ENCODE measurements at places on chromosomes 4 and X.

DNA sequence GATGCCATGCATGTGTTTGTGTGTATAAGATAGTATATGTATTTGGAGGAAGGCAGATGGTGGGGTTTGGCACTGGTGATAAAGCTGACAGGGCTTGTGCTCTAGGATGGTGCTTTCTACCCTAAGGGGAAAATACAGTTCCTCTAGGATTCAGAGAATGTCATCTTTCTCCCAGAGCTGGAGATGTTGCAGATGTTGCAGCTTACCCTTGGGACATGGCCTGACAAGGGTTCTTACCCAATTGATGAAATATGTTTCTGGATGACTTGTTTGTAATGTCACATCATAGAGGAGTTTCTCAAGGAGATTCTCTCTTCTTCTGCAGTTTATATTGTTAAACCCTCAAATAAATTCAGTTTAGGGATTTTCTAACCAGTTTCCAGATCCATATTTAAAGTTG, 52.5 kb upstream of the PITX2 start:
- peaks cover 19% of the 10 kb centered on the region for H3K4me1 ChIP-seq
- no peak overlapping the region for H3K27ac ChIP-seq
- no peaks in the 10 kb centered on the region for H3K27me3 ChIP-seq
- no peak overlapping the region for H3K4me3 ChIP-seq
- no peak for DNase-seq

DNA sequence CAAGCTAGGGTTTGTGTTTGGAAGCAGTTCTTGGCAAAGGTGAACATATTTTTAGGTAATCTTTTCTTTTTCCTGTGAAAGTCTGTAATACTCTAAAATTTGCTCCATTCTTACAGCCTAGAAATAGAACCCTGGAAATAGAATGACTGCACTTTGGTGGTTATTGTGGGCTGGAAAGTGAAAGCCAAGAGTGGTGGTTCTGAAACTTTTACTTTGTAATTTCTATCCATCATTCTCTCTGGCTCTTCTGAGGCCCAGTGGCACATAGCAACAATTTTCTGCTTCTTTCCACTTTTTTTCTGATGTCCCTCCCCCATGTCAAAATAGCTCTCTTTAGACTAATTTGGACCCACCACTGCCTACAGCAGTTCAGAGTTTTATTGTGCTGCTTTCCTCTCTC, 300.4 kb upstream of the RPS6KA3 start:
- DNase-seq, result no peak
- H3K27ac ChIP-seq, result no peak overlapping the region
- H3K4me3 ChIP-seq, result no peak overlapping the region
- peaks cover 12% of the 10 kb centered on the region for H3K27me3 ChIP-seq

GRCh38 chr4:33722800-33723516, 2521.4 kb downstream of the ARAP2 start:
- DNase-seq, result peak; percentile 22
- H3K4me3 ChIP-seq, result no peak overlapping the region

DNA sequence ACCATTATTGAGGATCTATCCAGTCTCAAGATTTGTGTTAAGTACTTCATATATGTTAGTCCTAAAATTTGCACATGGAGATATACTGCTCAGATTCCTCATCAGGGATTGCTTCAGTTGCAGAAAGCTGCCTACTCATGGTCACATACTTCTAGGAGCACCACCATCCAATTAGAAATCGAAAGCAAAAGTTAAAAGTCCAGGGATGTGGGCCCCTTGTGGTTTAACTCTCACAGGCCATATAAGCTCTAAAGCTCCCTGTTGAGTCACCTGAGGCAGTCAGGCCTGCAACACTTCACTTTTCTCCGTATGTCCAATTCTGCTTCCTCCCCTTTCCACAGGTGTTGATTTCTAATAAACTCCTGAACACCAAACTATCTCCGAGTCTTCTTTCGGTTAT, 84.2 kb downstream of the CNOT6L start:
- no peak overlapping the region for H3K4me3 ChIP-seq
- peak; percentile 38 for DNase-seq
- no peak overlapping the region for H3K27ac ChIP-seq
- H3K4me1 ChIP-seq, result peaks cover 5% of the 10 kb centered on the region

GRCh38 chr4:87118826-87119225, 101.6 kb downstream of the KLHL8 start:
- no peak overlapping the region for H3K4me3 ChIP-seq
- no peaks in the 10 kb centered on the region for H3K27me3 ChIP-seq
- DNase-seq, result peak; percentile 28
- H3K27ac ChIP-seq, result no peak overlapping the region
- H3K36me3 ChIP-seq, result peaks cover 67% of the 10 kb centered on the region
- peaks cover 29% of the 10 kb centered on the region for H3K4me1 ChIP-seq

GRCh38 chr4:48565362-48566033, 75.4 kb downstream of the ZAR1 start:
- no peaks in the 10 kb centered on the region for H3K4me1 ChIP-seq
- H3K36me3 ChIP-seq, result peaks cover 51% of the 10 kb centered on the region
- H3K27me3 ChIP-seq, result no peaks in the 10 kb centered on the region

GRCh38 chrX:134240209-134240608, 3.2 kb downstream of the CCDC160 start:
- H3K27me3 ChIP-seq, result peaks cover 51% of the 10 kb centered on the region
- no peaks in the 10 kb centered on the region for H3K4me1 ChIP-seq
- no peak overlapping the region for H3K4me3 ChIP-seq
- no peak overlapping the region for H3K27ac ChIP-seq
- peaks cover 5% of the 10 kb centered on the region for H3K36me3 ChIP-seq

- peaks cover 4% of the 10 kb centered on the region for H3K4me1 ChIP-seq
- H3K4me3 ChIP-seq, result no peak overlapping the region
- H3K27ac ChIP-seq, result no peak overlapping the region
- no peaks in the 10 kb centered on the region for H3K27me3 ChIP-seq
- DNase-seq, result peak; percentile 6
These were observed 430.8 kb downstream of the ARHGAP24 start for GRCh38 chr4:85905761-85906160.

- peaks cover 18% of the 10 kb centered on the region for H3K4me1 ChIP-seq
- peak overlapping the region; percentile 3 for H3K27ac ChIP-seq
- DNase-seq, result no peak
- no peaks in the 10 kb centered on the region for H3K36me3 ChIP-seq
- no peak overlapping the region for H3K4me3 ChIP-seq
These were observed 215.1 kb upstream of the SFRP2 start for GRCh38 chr4:154004016-154004415.

- no peak overlapping the region for H3K27ac ChIP-seq
- no peaks in the 10 kb centered on the region for H3K27me3 ChIP-seq
- H3K4me3 ChIP-seq, result no peak overlapping the region
- H3K4me1 ChIP-seq, result no peaks in the 10 kb centered on the region
- DNase-seq, result peak; percentile 69
These were observed 5.1 kb upstream of the GABRQ start for GRCh38 chrX:152632445-152633097.

DNA sequence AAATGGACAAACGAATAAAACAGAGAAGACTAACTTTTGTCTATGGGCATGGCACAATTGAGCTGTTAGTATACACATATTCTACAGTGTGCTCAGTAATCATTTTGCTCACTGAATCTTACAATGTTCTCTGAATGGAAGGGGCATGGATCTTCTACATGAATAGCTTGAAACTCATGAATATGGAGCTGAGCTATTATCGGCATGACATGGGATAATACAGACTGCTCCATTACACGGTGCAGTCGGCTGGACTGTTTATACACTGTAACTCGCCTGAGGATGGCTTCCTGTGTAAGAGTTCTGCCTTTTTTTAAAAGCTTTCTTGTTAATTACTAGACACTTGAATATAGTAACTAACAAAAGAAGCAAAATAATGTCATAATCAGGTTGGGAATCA, 368.5 kb upstream of the MAD2L1 start:
- no peaks in the 10 kb centered on the region for H3K27me3 ChIP-seq
- peaks cover 2% of the 10 kb centered on the region for H3K4me1 ChIP-seq
- no peaks in the 10 kb centered on the region for H3K36me3 ChIP-seq

GRCh38 chrX:66018585-66019309, 21.1 kb downstream of the VSIG4 start:
- H3K27ac ChIP-seq, result no peak overlapping the region
- no peaks in the 10 kb centered on the region for H3K4me1 ChIP-seq
- DNase-seq, result no peak
- H3K27me3 ChIP-seq, result no peaks in the 10 kb centered on the region
- no peaks in the 10 kb centered on the region for H3K36me3 ChIP-seq
- no peak overlapping the region for H3K4me3 ChIP-seq

DNA sequence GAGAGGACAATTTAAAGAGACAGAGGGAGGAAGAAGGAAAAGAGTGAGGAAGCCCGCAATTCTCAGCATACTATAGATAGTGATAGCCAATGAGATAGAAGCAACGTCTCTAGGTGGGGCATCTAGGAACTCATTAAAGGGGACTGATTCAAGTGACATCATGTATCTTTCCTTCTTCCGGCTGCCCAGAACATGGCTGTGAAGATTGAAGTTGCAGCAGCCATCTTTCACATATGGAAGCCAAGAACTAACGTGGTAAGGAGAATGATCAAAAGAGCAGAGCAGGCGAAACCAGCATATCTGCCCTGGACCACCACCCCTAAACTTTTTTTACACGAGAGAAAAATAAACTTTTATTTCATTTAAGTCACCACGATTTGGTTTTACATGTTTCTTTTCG, 133.8 kb downstream of the DDX53 start:
- DNase-seq, result no peak
- H3K4me1 ChIP-seq, result no peaks in the 10 kb centered on the region
- no peak overlapping the region for H3K4me3 ChIP-seq
- H3K27ac ChIP-seq, result no peak overlapping the region

GRCh38 chr4:20432088-20432487, 180.4 kb downstream of the SLIT2 start:
- H3K36me3 ChIP-seq, result no peaks in the 10 kb centered on the region
- H3K4me1 ChIP-seq, result peaks cover 18% of the 10 kb centered on the region
- H3K4me3 ChIP-seq, result no peak overlapping the region
- H3K27ac ChIP-seq, result no peak overlapping the region
- no peaks in the 10 kb centered on the region for H3K27me3 ChIP-seq

- DNase-seq, result no peak
- no peaks in the 10 kb centered on the region for H3K27me3 ChIP-seq
- no peaks in the 10 kb centered on the region for H3K36me3 ChIP-seq
- H3K4me3 ChIP-seq, result no peak overlapping the region
- no peaks in the 10 kb centered on the region for H3K4me1 ChIP-seq
These were observed 279.8 kb upstream of the FRG1 start for GRCh38 chr4:189660722-189661360.

DNA sequence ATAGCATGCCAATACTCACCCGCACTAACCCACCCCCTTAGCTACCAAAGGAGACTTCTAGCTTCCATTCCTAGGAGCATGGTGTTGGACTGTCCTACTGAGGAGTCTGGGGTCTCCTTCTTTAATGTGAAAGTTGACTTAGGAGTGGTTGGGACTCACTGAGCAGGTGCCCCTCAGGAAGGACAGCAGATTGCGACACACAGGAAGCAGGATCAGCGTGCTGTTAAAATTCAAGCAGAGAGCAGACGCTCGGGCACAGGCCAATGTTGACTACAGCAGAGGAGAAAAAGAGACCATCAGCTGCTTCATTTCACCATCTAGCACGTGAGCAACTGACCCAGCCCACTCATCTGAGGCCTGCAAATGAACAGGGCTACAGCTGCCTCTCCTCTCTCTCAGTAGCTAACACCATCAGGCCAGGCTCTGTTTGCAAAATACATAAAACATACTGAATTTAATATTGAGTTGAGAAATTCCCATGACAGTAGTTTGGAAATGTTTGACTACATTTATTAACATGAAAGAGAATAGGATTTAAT, 10.8 kb downstream of the NOX1 start:
- H3K27ac ChIP-seq, result no peak overlapping the region
- H3K4me3 ChIP-seq, result no peak overlapping the region
- peaks cover 64% of the 10 kb centered on the region for H3K27me3 ChIP-seq
- DNase-seq, result no peak

- peak overlapping the region; percentile 97 for H3K27ac ChIP-seq
- peaks cover 28% of the 10 kb centered on the region for H3K36me3 ChIP-seq
- no peaks in the 10 kb centered on the region for H3K27me3 ChIP-seq
- peak; percentile 92 for DNase-seq
- peaks cover 12% of the 10 kb centered on the region for H3K4me1 ChIP-seq
These were observed 21.6 kb downstream of the FABP2 start for GRCh38 chr4:119300101-119300978.

DNA sequence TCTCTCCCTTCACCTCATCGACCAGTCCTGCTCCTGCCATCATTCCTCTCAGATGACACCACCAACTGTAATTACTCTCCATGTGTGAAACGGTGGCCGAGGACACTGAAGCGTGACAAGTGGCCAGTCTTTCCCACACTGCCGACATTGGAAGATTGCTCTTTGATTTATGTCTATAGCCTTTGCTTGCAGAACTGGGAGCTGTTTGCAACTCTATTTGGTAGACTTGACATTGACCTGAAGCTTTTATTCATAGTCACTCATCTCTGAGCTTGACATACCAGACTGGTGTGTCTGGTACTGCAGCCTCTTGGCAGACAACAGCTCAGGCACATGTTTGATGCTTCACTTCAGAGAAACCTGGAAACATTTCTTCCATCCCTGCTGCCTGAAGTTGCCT, 121.8 kb upstream of the GALNT7 start:
- DNase-seq, result no peak
- H3K27ac ChIP-seq, result no peak overlapping the region
- no peak overlapping the region for H3K4me3 ChIP-seq
- H3K4me1 ChIP-seq, result no peaks in the 10 kb centered on the region

DNA sequence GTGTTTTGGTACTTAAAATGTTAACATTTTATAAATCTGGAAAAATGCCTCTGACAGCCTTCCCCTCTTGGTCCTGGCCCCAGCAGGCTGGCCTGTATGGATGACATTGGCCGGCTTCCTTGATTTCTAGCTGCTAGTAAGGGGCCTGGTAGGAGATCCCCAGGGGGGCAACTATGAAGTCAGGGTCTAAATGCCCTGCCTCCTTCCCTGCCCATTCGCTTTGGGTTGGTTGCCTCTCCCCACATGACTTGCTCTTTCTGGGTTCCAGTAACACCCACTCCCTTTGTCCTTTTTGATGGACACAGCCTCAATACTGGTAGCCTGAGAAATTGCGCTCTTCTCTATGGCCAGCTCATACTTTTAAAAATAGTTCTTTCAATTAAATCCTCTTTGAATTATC, 78.0 kb upstream of the MAD2L1 start:
- DNase-seq, result no peak
- H3K27ac ChIP-seq, result no peak overlapping the region
- H3K36me3 ChIP-seq, result no peaks in the 10 kb centered on the region
- H3K27me3 ChIP-seq, result no peaks in the 10 kb centered on the region
- H3K4me1 ChIP-seq, result no peaks in the 10 kb centered on the region

GRCh38 chrX:87265518-87265917, 252.1 kb upstream of the KLHL4 start:
- no peak for DNase-seq
- H3K4me3 ChIP-seq, result no peak overlapping the region
- H3K27ac ChIP-seq, result no peak overlapping the region

DNA sequence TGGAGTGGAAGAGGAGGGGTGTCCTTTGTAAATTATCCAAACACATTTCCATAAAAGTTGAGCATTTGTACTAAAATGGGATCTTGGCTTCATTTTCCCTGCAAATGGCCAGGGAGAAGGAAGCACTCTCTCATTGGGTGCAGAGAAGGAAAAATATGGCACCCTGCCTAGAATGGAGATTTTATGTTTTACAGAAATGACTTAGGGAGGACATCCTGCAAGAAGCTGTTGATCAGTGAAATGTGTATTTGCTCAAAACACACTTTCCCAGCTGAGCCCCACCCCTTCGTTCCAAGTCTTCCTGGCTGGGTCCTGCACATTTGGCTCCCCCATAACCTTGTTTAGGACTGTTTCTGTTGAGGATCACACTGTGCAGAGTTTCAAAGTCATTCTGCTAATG, 213.5 kb upstream of the TAPT1 start:
- H3K36me3 ChIP-seq, result no peaks in the 10 kb centered on the region
- H3K4me3 ChIP-seq, result no peak overlapping the region
- no peak for DNase-seq
- H3K27ac ChIP-seq, result no peak overlapping the region

- DNase-seq, result no peak
- no peaks in the 10 kb centered on the region for H3K36me3 ChIP-seq
- no peak overlapping the region for H3K4me3 ChIP-seq
These were observed 63.1 kb downstream of the SLC10A7 start for GRCh38 chr4:146458594-146458993.

All from MCF 10A (cell line).